ENCODE measurements at places on chromosomes 4 and X. TPM values are rescaled to one million over a fixed set of nuclear protein-coding genes. Genes with fewer than 3 reads are reported as not detected.

Gene PLAC8
- 2.0 TPM for total RNA-seq

GRCh38 chr4:71944956-71945355, 86.8 kb upstream of the NPFFR2 start:
- no peak for ATAC-seq

DNA sequence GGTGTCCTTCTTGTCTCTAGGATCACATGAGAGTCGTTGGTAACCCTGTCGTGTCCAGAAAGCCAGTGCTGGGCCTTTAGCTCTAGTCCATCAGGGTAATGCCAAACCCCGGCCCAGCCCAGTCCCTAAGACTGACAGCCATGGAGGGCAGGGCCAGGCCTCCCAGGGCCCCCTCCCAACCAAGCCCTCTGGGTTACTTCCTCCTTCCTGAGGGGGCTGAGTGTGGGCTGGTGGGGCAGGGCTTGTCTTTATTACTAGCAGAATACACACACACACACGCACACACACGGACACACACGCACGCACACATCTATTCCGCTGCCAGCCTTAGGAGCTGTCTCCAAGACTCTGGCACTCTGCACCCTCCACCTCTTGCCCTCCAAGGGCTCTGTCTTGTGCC, 35.6 kb upstream of the CDKN2AIP start:
- no peak for ATAC-seq

Gene AREG
- 2.2 TPM for total RNA-seq

GRCh38 chrX:8849945-8850344, 48.8 kb upstream of the FAM9A start:
- no peak for ATAC-seq

DNA sequence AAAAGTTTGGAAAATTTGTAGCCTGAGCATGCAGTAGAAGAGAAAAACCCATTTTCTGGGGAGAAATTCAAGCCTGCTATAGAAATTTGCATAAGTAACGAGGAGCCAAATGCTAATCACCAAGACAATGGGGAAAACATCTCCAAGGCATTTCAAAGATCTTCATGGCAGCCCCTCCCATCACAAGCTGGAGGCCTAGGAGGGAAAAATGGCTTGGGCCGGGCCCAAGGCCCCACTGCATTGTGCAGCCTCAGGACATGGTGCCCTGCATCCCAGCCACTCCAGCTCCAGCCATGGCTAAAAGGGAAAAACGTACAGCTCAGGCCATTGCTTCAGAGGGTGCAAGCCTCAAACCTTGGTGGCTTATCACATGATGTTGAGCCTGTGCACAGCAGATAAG, 87.7 kb downstream of the SHROOM4 start:
- no peak for ATAC-seq

Gene BMPR1B
- 40.9 TPM for total RNA-seq
